ENCODE measurements at places on chromosomes 7 and 10.

GRCh38 chr7:5752663-5753062 lies 28.8 kb downstream of the RNF216 start:
- DNase-seq = no peak

- no peak for DNase-seq
These were observed 19.3 kb upstream of the ZNF680 start for GRCh38 chr7:64581926-64582894.

GRCh38 chr10:1746796-1747195 lies 9.5 kb upstream of the ADARB2 start:
- no peak for DNase-seq

DNA sequence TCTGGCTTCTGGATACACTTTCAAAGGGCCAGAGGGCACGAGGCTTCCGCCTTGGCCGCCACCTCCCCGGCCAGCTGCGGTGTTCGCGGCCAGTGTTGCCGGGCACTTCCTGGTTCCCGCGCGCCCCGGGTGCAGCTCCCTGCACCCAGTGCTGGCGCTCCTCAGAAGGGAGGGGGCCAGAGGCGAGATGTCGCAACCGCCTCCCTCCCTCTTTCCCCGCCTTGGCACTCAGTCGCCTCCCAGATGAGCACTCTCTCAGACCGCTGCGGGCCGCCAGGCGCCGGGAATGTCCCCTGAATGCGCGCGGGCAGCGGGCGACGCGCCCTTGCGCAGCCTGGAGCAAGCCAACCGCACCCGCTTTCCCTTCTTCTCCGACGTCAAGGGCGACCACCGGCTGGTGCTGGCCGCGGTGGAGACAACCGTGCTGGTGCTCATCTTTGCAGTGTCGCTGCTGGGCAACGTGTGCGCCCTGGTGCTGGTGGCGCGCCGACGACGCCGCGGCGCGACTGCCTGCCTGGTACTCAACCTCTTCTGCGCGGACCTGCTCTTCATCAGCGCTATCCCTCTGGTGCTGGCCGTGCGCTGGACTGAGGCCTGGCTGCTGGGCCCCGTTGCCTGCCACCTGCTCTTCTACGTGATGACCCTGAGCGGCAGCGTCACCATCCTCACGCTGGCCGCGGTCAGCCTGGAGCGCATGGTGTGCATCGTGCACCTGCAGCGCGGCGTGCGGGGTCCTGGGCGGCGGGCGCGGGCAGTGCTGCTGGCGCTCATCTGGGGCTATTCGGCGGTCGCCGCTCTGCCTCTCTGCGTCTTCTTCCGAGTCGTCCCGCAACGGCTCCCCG lies at the start of gene FFAR4:
FFAR4 (plus strand) TSS at position 231 of the 842 bp plus-strand sequence; CDS start at position 287, 56 bp downstream.
- DNase-seq = no peak

- DNase-seq = no peak
These were observed 9.6 kb upstream of the ZMIZ1 start for GRCh38 chr10:79058899-79059841.

GRCh38 chr10:4652111-4653010 lies 173.6 kb upstream of the AKR1E2 start:
- DNase-seq = peak; percentile 11

DNA sequence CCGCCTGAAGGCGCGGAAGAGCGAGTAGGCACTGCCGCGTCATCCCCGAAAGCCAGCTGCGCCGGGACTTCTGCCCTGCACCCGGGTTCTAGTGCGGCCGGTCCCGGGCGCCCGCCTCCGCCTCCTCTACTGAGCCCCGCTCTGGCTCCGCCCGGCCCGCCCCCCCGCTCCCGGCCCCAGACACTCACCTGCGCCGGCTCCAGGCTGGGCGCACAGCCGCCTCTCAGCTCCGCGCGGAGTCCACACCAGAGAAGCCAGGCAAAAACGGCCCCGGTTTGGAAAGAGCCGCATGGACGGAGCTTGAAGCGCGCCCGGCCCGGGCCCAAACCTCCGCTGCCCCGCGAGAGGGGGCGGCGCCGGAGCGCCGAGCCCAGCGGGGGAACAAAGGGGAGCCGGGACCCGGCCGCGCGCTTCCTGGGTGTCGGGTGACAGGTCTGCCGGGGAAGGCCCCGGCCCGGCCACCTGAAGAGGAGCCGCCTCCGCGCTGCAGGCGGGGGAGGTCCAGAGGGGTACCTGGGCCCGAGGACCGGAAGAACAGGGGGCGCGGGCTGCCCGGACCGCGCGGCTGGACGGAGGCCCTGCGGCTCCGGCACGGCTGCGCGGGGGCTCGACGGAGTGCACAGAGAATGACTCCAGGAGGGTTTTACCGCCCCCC lies 168.2 kb downstream of the NRF1 start:
- DNase-seq = peak; percentile 18

DNA sequence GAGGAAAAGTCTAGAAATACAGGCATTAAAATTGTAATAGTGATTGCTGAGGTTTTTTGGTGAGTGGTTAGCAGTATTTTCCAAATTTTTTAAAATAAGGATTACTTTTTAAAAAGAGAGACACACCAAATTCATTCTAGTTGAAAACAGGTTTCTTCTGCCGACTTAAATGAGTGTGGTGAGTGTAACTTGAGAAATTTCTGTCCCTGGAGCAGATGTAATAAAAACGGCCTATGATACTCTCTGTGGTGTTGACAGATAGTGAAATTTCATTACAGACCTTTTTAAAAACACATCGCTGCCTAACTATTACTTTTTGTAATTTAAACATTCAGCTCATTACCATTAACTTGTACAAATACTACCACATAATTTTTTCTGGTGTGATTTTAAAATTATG lies 90.1 kb downstream of the CYP51A1 start:
- no peak for DNase-seq

DNA sequence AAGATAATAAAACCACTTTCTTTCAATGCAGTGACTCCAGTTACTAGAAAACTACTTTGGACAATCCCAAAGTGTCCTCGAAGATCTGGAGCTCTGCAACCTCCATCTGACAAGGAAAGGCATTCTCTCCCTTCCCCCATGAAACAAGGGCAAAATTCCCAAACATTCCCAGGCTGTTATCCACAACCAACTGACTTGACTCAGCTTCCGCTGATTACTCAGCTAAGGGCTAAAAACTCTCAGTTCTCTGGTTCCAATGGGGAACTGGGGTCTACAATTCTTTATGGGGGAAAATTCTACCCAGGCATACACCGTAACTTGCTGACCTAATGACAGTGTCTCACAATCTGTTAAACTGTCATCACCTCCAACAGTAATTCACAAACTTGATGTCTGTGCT lies 48.4 kb downstream of the SFMBT2 start:
- DNase-seq = no peak

DNA sequence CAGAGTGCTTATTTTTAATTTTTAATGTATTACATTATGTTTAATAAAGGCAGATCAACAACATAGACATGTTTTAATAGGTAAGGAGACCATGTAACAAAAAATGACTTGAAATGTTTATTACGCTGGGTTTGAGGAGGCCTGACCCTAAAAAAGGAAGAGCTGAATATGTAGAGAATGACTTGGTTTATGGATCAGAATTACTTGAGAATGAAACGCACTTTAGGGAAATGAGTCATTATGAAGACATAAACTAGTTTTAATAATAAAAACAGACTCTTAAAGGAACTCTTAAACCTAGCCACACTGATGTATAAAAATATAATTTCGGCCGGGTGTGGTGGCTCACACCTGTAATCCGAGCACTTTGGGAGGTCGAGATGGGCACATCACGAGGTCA lies 56.5 kb downstream of the CTTNBP2 start:
- DNase-seq = no peak

- no peak for DNase-seq
These were observed 28.3 kb upstream of the PIP4K2A start for GRCh38 chr10:22742678-22743077.

DNA sequence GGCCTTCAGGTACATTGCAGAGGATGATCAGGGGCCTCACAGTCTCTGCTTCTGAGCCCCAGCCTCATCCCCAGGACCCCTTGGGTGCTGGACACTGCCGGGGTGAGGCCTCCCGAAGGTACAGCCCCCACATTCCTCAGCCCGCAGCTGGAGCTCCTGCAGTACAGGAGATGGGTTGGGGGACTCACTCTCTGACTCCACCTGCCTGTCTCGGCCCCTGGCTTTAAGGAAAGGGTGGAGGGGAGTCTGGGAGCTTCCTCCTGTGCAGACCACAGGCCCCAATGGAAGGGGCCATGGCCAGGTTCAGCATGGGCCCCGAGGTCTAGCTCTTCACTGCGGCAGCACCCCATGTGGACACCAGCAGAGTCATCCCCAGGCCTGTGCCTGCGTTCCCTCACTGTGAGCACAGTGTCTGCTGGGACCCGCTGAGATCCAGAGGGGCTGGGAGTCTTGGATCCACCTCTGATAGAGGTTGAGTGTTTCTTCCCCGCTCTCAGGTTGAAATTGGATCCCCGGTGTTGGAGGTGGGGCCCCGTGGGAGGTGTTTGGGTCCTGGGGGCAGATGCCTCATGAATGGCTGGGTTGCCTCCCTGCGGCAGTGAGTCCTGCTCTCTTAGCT lies 99.9 kb downstream of the PRKAG2 start:
- no peak for DNase-seq

DNA sequence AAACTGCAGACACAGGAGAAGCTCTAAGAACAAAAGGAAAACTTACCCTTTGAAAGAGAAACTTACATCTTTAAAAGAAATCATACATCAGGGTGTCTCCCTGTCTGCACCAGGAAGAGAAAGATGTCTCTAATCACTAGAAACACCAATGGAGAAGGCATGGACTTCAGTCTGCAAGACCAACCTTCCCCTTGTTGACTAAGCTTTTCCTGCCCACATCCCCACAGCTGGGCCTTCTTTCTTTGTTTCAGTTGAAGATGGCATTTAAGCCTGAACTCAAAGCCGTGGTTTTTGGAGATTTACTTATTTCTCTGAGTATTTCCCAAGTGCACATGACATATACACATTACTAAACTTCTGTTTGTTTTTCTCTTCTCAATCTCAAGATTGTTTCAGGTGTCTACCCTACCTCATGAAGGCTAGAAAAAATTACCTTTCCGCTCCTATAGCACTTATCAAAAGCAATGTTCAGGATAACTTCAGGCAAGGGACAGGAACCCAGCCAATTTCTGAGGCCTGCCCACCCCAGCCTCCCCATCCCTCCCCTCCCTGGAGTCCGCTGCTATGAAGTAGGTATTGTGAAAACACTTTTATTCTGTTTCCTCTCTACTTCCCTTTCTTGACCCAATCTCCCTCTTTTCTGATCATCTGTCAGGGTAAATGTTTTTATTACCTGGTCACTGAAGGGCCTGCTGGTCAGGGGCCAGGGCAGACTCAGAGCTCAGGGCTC lies 2.8 kb upstream of the SLC29A3 start:
- DNase-seq = no peak

DNA sequence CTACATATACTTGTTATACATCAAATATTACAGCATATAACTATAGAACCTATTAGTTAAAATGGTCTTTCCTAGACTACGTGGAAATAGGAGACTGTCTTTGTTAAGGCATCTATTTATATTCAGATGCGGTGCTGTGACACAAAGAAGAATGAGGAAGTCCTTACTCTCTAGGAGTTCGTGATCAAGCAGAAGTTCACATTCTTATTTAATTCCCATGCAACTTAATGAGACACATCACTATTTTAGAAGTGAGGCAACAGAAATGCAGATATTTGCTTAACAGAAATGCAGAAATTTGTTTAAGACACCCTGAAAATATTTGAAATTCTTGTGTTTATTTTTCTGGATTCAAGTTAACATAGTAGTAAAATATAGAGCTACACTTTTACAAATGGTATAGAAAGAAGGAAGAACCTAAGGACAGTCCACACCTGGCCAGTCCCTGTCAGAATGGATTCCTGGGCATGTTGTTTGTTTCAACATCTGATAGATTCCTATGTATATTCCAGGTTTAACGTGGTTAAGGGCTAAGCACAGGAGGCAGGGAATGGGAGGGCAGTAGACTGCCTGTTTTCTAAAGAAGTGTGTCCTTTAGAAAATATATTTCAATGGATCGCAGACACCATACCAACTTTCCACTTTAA lies 70.6 kb upstream of the NXPH1 start:
- no peak for DNase-seq

DNA sequence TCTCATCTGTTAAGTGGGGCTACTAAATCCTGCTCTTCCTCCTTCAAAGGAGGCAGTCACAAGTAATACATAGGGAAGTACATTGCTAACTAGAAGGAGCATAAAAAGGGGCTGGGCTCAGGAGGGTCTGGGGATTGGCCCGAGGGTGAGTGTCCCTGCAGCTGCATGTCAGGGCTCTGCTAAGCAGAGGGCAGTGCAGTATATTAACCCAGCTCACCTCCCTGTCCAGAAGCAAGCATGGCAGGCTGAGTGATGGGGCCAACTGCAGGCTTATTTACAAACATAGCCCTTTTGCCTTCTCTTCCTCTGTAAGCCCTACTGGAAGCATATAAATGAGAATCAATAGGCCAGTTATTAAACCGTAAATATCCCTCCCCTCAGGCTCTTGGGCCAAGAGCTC lies 143.2 kb upstream of the PCBD1 start:
- no peak for DNase-seq

GRCh38 chr7:19677180-19677579 lies 31.7 kb downstream of the POLR1F start:
- DNase-seq = no peak

DNA sequence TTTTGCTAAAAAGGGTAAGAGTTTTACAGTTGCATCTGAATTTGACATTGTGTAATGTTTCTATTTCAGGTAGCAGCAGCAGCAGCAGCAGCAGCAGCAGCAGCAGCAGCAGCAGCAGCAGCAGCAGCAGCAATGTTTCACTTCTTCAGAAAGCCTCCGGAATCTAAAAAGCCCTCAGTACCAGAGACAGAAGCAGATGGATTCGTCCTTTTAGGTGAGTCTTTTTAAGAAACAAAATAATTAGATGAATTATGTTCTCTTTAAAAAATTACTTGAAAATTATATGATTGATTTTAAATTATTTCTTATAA lies 32.6 kb downstream of the UMAD1 start:
- no peak for DNase-seq

GRCh38 chr10:91621483-91622113 lies 11.3 kb downstream of the PPP1R3C start:
- DNase-seq = no peak

DNA sequence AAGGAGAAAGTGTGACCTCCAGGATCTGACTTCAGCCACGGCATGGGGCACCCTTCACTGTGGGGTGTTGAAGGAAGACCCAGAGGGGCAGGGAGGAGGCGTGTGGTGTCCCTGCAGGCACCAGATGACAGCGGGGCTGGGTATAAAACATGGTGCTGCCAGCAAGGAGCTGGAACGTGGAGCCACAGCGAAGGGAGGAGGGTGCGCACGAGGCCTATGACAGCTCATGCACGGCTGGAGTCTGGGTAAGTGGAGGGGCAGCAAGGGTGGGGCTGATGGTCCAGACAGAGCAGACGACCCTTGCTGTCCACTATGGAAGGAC lies 27.8 kb upstream of the FOXL3 start:
- DNase-seq = no peak
